ENCODE measurements at places on chromosomes 3 and 15.

- DNase-seq, result no peak
Observed at GRCh38 chr3:102511639-102512038, 76.8 kb downstream of the ZPLD1 start.

DNA sequence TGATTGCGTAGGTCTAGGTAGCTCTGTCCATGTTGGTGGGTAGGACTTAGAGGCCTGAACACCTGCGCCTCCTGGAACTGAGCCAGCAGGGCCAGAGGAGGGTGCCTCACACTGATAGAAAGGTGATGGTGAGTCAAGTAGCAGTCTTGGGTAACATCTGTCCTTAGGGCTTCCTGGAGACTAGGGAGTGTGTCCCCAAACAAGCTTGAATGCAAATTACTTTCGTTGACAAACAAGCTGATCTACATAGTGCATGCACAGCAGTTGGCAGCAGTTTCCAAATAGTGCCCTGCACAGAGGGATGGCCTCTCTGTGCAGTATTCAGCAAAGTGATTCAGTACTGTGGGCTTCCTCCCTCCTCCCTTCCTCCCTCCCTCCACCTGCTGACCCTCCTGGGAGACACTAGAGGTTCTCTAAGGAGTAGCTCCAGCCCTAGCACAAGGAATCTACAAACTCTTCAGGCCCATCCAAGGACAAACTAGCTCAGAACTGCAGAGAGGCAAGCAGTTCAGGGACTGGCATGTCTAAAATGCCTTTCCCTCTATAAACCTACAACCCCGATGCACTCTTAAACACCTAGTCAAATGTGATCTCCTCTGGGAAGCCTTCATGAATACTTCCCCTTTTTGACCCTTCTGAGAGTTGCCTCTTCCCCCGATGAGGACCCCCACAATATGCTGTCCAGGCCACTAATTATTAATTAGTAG, 61.0 kb downstream of the TLE3 start:
- no peak for DNase-seq

DNA sequence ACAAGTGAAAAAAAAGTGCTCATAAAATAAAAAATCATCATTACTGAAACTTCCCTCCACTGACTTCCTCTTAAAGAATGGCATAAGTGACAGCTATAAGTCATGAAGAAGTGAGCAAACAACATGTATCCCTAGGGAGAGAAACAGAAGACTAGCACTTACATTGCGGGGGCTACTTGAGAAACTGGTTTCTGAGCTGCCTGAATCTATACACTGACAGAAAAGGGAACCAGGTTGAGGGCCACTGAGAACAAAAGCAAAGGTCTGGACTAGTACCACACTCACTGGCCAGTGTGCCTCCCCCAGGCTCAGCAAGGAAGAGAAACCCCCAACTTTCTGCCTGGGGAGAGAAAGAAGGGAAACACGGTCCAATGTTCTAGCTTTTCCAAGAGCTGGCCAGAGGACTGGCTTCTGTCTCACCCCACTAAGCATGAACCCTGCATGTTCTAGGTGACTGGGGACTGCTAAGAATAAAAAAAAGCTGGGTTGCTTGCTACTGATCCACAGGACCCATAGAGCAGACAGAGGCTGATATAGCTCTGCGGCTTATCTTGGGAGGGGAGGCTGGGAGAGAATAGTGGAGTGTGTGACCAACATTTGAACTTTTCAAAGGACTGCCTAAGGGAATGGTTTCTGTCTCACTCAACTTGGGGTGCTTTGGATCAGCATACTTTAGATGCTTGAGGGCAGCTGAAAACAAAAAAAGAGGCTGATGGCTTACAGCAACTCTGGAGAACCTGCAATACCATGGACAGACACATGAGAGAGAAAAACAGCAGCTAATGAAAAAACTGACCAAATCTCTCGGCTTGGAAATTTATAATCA, 8.1 kb downstream of the RAD18 start:
- DNase-seq, result no peak

DNA sequence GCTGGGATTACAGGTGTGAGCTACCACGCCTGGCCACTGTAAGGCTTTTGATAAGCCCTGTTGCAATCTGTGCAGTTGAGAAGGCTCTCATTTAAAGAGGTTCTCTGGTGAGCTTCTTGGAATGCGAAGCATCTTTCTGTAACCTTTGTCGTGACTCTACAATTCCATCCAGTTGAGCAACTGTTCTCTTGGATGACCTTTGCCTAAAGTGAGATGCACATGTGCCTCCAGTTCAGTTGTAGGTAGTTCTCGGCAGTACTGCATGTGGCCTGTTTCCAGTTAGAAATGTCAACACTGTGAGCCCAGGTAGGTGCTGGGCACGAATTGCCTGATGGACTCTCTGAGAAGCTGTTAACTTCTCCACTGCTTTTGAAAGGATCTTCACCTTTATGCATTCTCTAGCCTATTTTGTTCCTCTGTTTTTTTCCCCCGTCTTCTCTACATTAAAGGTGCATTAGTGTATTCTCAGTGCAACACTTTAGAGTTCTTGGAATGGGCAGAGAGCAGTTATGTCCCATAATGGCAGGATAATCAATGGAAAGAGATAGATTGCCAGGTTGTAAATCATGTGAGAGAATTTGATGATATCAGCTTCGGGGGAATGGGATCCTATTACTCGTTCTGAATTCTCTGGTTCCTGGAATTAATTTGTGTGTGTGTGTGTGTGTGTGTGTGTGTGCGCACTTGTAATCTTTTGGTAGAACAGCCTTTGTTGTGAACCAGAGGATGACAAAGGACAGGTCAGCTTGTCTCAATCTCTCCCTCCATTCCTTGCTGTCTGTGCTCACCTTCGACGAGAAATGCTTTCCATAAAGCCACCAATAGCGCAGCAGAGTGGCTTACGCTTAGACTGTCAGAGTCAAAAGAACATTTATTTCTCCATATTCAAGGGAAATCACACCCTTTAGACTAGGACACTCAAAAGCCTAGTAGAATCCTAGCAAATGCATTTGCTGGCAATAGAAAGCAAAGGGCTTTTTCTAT, 51.1 kb downstream of the PTPRG start:
- DNase-seq, result no peak

DNA sequence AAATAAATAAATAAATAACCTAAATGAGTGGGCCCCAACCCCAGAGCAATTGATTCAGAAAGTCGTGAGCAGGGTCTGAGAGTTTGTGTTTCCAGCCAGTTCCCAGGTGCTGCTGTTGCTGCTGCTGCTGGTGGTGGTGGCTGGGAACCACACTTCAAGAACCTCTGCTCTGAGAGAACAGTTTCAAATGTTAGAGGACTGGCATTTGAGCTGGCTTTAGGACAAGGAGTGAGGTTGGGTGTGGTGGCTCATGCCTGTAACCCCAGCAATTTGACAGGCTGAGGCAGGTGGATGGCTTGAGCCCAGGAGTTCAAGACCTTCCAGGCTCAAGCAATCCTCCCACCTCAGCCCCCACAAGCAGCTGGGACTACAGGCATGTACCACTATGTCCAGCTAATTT, 123.1 kb upstream of the UBE2E1 start:
- DNase-seq, result no peak

Data from H1 (cell line).